ENCODE measurements at places on chromosomes 7 and 10.

GRCh38 chr7:106569500-106569929, 91.4 kb downstream of the CCDC71L start:
- no peak for DNase-seq

DNA sequence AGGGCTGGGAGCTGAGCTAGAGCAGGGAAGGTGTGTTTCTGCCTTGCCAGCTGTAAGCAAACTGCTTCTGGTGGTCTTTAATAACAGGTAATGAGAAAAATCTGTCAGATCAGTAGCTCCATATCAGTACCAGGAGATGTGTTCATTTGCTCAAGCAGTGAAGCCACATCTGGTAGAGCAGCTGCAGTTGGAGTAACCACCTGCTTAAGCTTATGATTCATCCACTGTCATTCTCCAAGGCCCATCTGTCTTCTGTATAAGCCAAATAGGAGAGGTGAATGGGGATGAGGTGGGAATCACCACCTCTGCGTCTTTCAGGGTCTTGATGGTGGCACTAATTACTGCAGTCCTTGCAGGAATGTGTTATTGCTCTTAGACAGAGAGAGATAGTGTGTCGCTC, 18.4 kb upstream of the COBL start:
- no peak for DNase-seq

GRCh38 chr7:918441-919113, 35.9 kb downstream of the ADAP1 start:
- DNase-seq, result no peak

GRCh38 chr10:95542761-95543160, 18.4 kb downstream of the SORBS1 start:
- no peak for DNase-seq

- DNase-seq, result no peak
Measured at GRCh38 chr7:137731436-137731835, 115.3 kb downstream of the DGKI start.

DNA sequence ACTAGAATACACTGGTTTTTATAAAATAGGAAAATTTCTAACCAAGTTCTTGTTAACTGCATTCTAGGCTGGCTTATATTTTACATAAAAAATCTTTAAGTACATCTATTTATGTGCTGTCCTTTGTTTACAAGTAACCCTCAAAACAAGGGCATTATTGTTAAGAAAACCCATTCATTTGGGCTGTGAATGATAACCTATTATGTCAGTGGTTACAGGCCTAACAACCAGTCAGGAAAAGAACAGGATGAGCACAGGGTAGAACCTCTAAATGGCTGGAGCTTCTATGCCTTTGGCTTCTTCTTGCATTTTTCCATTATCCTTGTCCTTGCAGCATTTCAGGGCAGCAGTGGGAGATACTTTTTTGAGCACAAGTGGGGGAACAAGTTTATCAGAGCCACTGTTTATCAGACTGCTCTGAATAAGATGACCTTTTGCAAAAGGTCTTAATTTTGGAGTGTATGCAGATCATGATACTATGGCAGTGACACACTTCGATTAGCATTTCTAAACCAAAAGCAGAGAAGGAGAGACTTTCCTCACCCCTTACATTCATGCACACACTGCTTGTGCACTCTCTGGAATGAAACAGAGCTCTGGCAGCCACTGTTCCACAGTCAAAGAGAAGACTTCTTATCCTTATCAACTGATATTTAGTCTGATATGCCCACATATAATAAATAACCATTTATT, 10.9 kb downstream of the GPR37 start:
- no peak for DNase-seq

GRCh38 chr7:40093631-40094350, 40.6 kb downstream of the MPLKIP start:
- DNase-seq, result no peak

GRCh38 chr10:48902096-48902495, 37.5 kb downstream of the LRRC18 start:
- no peak for DNase-seq

DNA sequence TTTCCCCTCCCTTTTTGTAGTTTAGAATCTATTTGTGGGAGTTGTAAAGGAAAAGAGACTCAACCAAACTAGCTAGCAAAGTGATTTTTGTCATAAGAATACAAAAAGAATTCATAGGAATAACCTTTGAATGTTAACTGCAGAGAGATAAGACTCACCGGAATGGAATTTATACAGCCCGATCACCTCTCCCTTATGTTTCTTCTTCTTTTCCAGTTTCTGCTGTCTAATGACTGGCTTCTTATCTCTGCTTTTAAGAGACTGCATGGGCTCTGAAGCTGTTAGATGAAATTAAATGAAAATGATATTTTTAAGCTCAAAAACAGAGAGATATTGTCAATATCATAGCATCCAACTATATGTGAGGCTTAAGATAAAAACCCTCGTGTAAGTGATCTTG, 1095.9 kb downstream of the REEP3 start:
- DNase-seq, result no peak

- no peak for DNase-seq
Measured at GRCh38 chr10:70575486-70575873, 27.1 kb downstream of the PRF1 start.

DNA sequence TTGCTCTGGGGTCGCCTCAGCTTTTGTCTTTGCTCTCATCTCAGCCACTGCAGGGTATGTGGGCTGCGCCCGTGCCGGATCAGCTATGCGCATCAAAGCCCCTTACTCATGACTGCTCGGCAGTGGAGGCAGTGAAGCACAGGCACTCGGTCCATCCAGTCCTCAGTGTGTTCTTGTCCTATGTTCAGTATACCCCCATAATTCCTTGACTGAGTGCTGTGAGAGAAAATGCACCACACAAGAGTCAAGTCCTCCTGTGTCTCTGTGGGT, 27.4 kb downstream of the EPDR1 start:
- no peak for DNase-seq

DNA sequence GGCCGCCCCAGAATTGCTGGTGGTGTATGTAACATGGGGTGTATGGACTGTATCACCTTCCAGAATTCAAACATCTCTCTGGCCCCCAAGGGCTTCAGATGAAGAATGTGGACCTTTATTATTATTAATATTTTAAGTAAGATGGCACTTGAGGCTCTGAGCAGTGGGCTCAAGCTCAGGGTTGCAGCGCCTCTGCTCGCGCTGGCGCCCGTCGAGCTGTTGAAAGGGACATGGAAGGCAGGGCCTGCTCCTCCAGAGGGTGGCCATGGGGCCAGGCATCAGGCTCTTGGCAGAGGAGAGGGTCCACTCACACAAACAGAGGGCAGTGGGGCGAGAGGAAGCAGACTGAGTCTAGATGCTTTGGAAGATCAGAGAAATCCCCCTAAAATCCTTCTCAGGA, 120.2 kb downstream of the NT5C2 start:
- DNase-seq, result no peak

Measured in stimulated activated CD8-positive, alpha-beta memory T cell treated with anti-CD3 and anti-CD28 coated beads, Interleukin-15, amount 100 ng/mL, for 4 hours (primary cell).